ENCODE measurements at places on chromosomes 1 and 21.

- no peak for DNase-seq
These were observed 326.4 kb downstream of the TGFB2 start for GRCh38 chr1:218671573-218671972.

DNA sequence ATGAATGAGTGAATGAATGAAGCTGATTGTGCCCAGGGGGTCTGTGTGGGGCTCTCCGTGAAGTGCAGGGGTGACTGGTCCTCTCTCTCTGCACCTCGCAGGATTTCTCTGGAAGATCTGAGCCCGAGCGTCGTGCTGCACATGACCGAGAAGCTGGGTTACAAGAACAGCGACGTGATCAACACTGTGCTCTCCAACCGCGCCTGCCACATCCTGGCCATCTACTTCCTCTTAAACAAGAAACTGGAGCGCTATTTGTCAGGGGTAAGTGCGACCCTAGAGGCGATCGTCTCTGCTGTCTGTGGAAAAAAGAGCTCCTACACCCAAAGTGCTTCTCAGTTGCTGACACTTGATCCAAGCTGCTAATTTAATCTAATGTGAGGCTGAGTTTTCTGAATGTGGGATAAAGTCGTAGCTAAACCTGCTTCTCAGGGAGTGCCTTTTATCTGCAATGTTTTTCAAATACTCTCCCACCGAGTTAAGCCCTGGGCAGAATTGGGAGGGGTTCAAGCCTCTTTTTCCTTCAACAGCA lies 101.7 kb downstream of the HUNK start:
- DNase-seq = no peak

GRCh38 chr1:155437405-155437804 lies 116.7 kb downstream of the RUSC1 start:
- DNase-seq = no peak

- DNase-seq = no peak
These were observed 151.7 kb downstream of the LYPLAL1 start for GRCh38 chr1:219325368-219325742.

GRCh38 chr1:158931055-158931737 lies at the start of gene PYHIN1:
TSS of gene PYHIN1 (plus strand) at chr1:158931552. CDS start at chr1:158936911, 5,359 bp downstream.
- no peak for DNase-seq

DNA sequence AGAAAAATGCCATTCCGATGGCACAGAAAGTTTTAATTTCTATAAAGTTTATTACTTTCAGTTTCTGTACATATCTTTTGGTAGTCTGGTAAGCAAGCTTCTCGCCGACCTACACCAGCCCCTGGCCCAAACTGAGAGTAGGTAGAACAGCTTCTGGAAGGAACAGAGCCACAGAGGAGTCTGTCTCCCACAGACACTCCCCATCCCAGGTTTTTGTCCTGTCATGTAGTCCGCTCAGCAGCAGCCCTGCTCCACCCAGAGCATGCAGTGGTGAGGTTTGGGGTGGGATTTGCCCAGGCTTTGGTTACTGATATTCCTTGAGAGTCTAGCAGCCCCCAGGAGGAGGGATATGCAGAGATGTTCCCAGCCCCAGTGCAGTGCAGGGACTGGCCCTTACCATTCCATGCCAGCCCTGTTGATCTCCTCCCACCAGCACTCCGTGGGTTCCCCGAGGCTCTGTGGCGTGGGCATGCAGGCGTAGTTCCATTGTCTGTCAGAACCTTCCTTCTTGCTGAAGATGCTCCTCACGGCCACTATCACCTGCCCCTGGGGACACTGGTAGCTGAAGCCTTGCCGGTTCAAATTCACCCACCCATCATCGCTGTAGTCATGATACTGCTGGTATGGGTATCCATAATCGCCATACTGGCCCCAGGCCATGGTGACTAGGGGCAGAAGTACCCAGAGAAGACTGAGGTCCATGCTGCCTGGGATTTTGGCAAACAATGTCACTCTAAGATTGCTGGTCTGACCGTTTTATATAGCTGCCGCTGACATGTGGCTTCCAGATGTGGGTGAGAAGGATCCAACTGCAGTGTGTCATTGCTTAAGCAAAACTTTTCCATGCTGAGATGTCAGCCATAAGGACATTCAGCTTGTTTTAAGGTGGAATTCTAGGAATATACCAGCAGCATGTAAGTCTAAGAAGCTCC lies at the start of gene DPT:
TSS of gene DPT (minus strand) at position 734 of the 932 bp plus-strand sequence. CDS start at position 702, 32 bp downstream.
- peak; percentile 67 for DNase-seq

DNA sequence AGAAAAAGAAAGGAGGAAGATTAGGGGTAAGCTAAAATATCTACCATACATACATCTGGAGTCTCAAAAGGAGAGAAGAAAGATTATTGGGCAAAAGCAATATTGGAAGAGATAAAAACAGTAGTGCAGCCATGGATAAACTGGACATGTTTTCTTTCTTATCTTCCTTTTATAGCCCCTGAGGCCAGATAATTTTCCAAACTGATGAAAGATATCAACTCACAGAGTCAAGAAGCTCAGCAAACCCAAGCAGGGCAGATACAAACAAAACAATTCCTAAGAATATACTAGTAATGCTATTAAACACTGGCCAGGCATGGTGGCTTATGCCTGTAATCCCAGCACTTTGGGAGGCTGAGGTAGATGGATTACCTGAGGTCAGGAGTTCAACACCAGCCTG lies 5.8 kb upstream of the PSMB4 start:
- DNase-seq = no peak

GRCh38 chr1:217370757-217371156 lies 260.1 kb downstream of the GPATCH2 start:
- DNase-seq = no peak

GRCh38 chr1:89527256-89527655 lies 2.6 kb downstream of the LRRC8B start:
- no peak for DNase-seq

Measured in fibroblast of skin of left biceps (primary cell).